ENCODE measurements at places on chromosomes 3 and 15.

DNA sequence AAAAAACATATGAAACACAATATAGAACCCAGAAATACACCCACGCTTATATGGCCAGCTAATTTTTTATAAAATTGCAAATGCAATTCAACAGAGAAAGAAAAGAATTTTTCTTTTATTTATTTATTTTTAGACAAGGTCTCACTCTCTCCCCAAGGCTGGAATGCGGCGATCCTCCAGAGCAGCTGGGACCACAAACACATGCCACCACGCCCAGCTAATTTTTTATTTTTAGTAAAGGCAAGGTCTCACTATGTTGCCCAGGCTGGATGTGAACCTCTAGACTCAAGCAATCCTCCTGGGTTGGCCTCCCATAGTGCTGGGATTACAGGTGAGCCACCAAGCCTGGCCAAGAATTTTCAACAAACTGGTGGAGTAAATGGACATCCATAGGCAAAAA is 117.9 kb downstream of the SCAPER start:
- DNase-seq: no peak

- DNase-seq: no peak
Observed at GRCh38 chr3:42846685-42847522, 28.8 kb downstream of the CYP8B1 start.

- DNase-seq: no peak
Observed at GRCh38 chr3:197438906-197439305, 116.9 kb downstream of the BDH1 start.

DNA sequence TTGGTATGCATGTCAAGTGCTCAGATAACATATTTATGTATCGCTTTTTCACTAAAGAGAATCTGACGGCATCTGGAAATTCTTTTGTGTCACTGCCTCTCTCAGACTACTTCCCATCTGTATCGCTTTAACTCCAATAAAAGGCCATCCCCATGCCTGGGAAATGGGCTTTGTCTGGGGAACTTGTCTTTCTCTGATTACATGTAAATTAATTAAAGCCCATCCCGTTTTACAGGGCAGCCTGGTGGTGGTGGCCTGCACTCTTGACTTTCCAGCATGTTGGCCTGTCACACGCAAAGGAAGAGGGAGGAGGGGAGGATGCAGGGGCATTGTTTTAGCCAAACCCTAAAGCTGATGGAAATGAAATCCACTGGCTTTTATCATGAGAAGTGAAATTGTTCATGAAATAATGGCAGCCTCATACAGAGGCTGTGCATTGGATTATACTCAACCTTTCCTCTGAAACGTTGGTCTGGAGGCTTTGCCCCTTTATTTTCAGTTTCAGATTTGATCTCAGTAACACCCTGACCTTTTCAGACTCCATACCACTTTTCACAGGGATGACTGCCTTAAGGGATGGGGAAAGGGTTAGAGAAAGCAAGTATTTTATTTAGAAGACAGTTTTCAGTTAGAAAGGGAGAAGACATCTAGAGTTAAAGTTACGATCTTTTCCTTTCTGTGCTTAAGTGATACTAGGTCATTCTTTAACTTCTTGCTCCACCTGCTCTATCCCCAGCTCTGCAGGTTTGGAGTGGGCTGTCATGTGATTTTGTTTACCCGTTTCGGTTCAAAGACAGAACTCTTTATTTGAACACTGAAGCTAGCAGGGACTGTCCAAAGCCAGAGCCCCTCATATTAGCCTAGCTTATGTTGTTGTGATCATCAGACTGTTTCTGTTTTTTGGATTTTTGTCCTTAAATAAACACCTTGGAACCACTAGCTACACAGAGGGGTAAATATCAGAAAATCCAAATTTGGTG is 94.6 kb upstream of the CTDSPL start:
- no peak for DNase-seq

DNA sequence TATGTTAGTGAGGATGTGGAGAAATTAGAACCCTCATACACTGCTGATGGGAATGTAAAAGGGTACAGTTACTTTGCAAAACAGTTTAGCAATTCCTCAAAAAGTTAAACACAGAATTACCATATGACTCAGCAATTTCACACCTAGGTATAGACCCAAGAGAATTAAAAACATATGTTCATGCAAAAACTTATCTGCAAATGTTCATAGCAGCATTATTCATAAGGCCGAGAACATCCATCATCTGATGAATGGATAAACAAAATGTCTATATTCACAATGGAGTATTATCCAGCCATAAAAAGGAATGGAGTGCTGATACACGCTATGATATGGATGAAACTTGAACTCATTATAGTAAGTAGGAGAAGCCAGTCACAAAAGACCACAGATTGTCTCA is 10.3 kb downstream of the SEC13 start:
- DNase-seq: no peak

- DNase-seq: no peak
Observed at GRCh38 chr15:75872403-75872990, 29.2 kb downstream of the UBE2Q2 start.

GRCh38 chr3:36696799-36697198 is 67.6 kb downstream of the DCLK3 start:
- DNase-seq: no peak

GRCh38 chr3:159074756-159075701 is 273.2 kb downstream of the MFSD1 start:
- no peak for DNase-seq

GRCh38 chr15:69951898-69952555 is 145.7 kb downstream of the TLE3 start:
- peak; percentile 28 for DNase-seq

- no peak for DNase-seq
Observed at GRCh38 chr3:44184319-44184953, 57.2 kb upstream of the TOPAZ1 start.

DNA sequence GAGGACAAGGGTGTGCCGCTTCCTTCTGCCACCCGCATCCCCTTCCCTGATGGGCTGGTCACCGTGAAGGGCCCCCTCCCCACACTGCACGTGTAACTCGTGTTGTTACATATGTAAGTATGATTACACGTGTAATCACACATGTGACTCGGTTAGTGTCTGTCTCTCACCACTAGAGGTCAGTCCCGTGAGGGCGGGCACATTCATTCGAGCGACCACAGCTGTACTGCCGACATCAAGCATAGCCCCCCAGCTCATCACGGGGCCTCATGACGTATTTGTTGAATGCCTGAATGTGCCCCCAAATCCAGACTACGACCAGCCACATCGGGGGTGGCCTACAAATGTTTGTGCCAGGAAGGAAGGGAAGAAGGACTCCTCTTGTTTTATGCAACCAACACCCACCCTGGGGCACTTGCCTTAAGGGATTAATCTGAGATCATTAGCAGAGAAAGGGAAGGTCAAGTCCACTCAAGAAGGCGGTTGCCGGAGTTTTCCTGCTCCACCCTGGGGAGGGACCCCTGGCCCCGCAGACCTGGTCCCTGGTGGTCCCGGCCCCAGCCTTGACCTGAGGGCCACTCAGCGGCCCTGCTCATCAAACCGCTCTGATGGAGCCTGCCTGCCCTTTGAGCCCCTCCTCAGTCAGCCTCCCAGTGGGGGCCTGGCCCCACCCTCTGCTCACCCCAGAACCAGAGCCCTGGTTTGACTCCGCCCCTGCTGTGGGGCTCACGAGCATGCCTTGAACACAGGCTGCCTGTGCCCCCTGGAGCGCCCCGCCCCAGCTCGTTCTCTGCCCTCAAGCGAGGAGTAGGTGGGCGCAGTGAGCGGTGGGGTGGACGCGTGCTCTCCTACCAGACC is 52.8 kb downstream of the RGMA start:
- no peak for DNase-seq

DNA sequence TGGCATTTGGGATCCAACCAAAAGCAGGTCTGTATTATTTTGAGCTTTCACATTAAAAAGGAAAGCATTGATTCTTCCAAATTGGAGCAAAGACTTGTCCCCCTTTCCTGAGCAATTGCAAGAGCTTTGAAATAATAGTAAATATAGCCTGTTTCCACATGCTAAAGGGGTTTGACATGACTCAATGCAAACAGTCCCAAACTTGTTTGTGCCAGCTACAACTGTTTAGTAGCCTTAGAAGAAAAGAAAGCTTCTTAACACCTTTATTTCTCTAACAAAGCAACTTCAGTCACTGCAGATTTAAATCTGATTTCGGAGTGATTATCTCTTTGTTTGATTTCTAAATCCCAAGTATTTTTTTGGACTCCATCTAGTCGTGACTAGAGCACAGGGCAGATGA is 180.2 kb downstream of the SEMA6D start:
- DNase-seq: peak; percentile 35

DNA sequence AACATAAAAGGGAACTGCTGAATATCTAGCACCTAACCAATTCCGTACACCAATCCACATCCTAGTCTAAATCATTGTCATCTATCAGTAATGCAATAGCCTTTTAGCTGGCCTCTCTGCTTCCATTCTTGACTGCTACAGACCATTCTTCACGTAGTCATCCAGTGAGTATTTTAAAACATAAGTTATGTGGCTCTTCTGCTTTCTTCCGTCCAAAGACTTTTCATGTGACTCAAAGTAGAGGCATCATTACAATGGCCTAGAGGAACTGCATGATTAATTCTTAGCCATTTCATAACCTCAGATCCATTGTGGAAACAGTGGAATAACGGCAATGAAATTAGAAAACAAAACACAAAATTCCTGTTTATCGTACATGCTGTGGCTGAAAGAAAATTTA is 88.9 kb upstream of the CBLB start:
- DNase-seq: peak; percentile 71

DNA sequence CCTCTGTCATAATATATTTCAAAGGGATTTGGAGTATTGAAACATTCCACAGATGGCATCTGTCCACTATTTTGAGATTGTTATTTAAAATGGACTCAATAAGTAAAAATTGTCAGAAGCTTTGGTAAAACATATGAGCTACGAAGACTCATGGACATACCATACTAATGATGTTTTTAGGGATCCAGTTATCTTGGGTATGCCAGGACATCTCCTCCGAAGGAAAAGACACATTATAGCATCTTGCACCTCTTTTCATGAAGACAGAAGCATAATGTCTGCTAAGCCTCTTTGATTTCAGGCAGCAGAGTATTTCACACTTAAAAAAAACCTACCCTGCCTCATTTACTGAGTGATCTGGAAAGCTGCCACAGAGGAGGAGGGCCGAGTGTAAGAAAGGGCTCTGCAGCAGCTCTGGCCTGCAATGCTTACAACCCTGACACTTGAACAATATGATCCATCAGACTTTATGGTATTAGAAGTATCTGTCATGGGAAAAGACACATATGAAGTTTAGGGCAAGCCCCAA is 284.8 kb downstream of the TUSC7 start:
- DNase-seq: no peak

- DNase-seq: no peak
Observed at GRCh38 chr15:51775967-51776816, 24.8 kb downstream of the TMOD2 start.

- DNase-seq: no peak
Observed at GRCh38 chr3:42852441-42852840, 23.2 kb downstream of the CYP8B1 start.

- no peak for DNase-seq
Observed at GRCh38 chr15:51908316-51908715, 63.3 kb downstream of the LEO1 start.

GRCh38 chr3:190721330-190721729 is 141.2 kb downstream of the GMNC start:
- DNase-seq: no peak

GRCh38 chr3:162770551-162770950 is 1273.9 kb downstream of the OTOL1 start:
- DNase-seq: no peak

GRCh38 chr3:50364573-50365079 is 5.3 kb upstream of the TMEM115 start:
- DNase-seq: no peak

GRCh38 chr3:156429125-156429524 is 125.8 kb downstream of the SSR3 start:
- DNase-seq: no peak

DNA sequence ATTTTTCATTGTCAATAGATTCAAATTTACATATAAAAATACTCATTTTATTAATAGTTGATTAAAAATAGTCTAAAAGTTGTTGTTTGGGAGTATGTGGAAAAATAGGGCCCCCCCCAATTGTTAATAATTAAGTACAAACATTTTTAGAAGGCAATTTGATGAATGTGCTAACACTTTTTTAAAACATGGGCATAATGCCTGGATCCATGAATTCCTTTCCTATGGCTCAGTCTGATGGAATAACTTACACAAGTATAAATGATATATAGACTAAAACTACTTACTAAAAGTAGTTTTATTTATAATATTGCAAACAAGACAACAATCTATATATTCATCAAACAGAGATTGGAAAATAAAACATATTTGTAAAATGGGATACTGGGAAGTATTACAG is 247.2 kb upstream of the LRRN1 start:
- no peak for DNase-seq

- no peak for DNase-seq
Observed at GRCh38 chr3:133037436-133037835, 755 bp upstream of the TMEM108 start.

DNA sequence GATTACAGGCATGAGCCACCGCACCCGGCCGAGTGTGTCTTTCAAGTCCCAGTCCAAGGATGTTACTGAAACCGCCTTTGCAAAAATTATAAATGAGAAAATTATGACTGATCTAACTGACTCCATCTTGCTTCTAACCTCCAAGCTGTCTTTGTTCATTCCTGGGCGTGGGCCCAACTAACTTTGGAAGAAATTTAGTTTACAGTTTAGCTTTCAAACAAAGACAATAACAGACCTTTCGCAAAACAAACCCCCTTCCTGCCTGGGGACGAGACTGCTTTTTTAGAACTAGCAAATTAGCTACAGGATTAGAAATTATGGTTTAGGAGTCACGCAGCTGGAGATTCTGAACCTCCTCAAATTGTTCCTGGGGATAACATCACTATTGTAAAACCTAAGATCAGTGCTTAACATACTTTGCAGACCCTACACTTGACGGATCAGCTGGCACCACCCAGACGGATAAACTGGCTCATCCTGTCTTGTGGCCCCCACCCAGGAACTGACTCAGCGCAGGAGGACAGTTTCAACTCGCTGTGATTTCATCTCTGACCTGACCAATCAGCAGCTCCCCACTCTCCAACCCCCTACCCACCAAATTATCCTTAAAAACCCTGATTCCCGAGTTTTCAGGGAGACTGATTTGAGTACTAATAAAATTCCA is 23.8 kb downstream of the NANOGP8 start:
- DNase-seq: peak; percentile 47

GRCh38 chr3:184767377-184767776 is 44.6 kb upstream of the VPS8 start:
- DNase-seq: no peak

DNA sequence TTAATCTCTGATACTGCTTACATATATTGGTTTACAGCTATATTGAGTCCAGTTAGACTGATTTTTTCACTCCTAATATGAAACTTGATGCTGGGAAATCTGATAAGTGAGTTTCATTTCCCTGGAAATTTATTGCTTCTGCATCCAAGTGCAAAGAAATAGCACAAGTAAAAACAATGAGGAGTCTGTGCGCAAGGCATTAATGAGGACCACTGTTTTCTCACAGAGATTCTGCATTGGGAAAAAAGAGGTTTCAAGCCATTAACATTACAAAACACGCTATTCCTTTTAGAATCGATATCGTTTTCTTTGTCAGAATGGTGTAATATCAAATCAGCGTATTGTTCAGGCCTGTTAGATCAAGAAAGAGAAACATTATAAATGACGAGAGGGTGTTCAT is 723.3 kb upstream of the ARRDC4 start:
- no peak for DNase-seq

Measured in foreskin keratinocyte (primary cell).